ENCODE measurements at places on chromosomes 16 and 17.
A peak's percentile ranks its signal among the peaks of the same experiment; 100 is the strongest.

DNA sequence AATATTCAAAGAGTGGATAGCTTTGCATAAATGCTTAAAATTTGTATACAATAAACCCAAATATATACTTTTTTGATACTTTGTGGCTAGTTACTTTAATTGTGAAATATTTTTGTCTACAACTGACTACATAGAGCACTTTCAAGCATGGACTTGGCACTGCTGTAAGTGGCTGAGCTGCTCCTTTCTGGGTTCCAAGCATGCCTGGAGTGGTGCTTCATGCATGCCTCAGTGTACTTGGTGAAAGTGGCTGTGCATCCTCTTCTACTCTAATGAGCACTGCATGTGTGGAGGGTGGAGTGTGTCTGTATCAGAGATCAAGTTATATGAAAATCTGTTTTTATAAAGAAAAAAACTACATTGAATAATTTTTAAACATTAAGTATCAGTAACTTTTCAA, 94.1 kb downstream of the OMG start:
- DNase-seq: no peak

DNA sequence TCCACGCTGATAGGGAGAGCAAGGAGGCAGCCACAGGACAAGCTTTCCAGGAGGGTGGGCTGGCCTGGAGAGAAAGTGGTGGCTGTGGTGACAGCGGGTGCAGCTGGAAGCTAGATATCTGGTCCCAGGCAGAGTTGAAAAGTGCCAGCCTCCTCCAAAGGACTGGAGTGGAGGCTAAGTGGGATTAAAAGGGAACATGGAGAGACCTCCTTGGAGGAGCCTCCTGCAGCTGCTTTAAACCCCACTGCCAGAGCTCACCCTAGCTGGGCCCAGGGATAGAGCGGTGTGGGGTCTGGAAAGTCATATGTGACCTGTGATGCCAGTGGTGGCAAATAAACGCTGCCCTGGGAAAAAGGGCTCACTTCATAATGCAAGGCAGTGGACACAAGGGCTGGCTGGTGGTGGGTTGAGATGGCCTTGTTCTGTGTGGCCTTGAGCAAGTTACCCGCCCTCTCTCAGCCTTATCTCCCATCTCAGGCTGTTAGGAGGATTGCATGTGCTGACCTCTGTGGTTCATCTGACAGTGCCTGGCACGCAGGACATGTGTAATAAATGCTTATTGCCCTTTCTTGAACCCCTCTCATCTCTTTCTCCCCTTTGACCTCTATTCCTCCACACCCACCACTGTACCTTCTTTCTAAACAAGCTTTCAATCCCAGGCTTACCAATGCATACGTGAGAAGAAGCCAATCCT, 61.0 kb upstream of the LGALS9 start:
- no peak for DNase-seq

DNA sequence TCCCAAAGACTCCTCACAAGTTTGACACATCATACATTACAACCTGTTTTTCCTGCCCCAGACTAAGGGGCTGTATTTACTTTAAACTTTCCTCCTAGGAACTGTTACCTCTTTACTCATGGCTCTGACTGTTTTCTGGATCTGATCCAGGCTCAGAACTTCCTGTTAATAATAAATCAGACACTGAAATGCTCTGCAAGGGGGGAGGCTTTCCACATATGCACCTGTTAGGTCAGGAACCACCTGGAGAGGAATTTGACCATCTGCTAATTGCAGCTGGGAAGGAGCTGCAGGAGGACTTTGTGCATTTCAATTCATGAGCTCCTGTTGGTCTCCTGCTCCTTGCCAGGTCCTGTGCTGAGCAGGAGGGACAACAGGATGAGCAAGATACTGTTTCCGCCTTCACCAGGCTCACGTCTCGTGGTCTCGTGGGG, 476.9 kb upstream of the CDH5 start:
- DNase-seq: peak; percentile 46

DNA sequence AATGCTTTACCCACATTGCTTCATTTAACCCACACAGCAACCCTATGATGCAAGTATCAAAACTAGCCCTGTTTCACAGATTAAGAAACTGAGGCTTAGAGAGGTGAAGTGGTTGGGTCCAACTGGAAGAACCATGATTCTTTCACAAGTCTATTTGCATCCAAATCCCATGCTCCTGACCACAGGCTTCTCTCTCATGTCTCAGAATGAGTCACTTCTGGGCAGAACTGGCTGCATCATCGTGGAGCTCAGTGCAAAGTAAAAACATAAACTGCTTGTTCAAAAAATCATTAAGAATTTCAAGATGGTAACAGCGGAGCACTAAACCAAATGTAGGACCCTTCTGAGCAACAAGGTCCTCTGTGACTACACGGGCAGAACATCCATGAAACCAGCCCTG, 20.2 kb upstream of the CES1 start:
- DNase-seq: no peak

DNA sequence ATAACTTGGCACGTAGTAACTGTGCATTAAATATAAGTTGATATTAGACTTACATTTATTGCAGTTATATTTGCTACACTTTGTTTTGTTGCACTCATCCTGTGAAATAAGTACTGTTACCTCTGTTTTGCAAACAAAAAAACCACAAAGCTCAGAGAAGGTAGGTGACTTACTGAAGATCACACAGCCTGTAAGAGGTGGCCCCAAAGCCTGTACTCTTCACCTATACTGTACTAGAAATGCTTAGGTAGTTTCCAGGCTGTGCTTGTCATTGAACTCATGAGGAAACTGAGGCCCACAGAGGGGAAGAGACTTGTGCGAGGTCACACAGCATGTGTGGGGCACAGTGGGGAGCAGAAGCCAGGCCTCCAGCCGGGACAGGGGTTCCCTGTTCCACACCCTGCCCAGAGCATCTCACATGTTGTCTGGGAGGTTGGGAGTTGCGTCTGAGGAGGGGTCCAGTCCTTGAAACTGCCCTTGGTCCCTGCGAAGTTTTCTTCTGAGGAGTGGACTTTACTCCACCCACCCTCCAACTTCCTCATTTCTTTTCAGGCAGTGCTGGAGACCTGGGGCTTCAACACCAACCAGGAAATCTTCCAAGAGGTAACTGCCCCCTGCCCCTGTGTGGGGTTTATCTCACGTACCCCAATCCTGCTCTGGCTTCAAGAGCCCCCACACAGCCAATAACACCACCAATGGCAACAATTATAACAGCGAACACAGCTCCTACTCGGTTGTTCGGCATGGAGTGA, 13.0 kb downstream of the CETP start:
- DNase-seq: no peak

GRCh38 chr17:38715216-38715943, 10.3 kb downstream of the MLLT6 start:
- no peak for DNase-seq

DNA sequence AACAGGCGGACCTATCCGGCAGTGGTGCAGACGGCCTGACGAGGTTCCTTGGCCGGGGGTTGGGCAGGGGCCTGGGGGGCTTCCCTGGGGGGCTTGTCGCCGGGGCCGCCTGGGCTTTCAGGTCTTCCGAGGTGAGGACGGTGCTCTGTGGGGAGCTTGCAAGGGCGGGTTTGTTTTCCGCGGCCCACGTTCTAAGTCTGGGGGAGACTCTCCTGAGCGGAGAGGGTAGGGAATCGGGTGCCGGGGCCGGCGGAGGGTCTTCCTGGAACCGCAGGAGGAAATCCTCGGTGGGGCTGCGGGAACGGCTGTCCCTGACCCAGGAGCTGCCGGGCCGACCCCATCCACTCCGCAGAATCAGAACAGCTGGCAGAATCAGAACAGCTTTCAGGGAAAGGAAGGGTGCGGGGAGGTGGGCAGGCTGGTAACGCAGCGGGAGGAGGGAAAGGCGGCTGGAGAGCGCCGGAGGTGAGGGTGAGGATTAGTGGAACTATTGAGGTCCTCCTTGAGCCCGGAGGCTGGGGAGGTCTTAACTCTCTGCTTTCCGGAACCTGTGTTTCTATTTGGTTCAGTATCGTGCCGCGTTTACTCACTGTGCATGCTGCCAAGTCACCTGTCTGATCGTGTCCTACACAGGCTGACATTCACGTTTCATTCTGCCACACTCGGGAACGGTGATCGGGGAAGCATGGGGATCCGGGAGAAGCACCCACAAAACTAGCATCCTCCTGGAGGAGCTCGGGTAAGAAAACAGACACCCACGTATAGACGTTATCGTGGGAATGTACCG, 28.9 kb downstream of the CPSF4L start:
- peak; percentile 7 for DNase-seq

DNA sequence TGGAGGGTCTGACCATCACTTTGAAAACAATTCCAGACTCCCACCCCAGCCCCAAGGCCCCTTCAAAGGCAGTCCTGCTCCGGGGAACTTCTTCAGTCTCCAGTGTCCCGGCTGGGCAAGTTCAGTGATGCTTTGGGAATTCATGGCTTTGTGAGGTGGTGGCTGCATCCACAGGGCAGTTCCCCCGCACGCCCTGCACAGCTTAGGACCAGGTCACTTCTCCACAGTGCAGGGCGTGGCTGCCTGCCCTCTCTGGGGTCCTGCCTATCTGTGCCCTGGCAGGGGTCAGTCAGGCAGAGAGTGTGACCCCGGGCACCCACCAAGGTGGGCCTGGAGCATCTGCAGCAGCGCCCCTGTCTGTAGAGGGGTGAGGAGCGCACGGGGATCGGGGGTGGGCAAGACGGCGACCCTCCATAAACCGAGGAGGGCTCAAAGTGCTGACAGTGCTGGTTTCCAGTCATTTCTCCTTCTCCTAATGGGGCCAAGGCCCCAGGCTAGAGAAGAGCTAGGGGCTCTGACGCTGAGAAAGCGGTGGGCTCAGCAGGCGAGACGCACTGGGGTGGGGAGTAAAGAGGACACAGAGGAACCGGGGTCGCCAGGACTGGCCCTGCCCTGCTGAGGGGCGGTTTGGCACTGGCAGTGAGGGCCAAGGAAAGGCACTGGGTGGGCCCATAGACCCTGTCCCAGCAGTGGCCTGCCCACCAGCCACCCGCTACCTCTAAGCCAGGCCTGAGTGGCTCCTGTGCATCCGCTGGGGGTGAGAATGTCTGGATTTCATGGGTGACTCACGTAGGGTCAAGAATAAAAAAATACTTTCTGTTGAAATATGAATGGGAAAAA, 4.2 kb upstream of the ARHGAP27 start:
- no peak for DNase-seq

DNA sequence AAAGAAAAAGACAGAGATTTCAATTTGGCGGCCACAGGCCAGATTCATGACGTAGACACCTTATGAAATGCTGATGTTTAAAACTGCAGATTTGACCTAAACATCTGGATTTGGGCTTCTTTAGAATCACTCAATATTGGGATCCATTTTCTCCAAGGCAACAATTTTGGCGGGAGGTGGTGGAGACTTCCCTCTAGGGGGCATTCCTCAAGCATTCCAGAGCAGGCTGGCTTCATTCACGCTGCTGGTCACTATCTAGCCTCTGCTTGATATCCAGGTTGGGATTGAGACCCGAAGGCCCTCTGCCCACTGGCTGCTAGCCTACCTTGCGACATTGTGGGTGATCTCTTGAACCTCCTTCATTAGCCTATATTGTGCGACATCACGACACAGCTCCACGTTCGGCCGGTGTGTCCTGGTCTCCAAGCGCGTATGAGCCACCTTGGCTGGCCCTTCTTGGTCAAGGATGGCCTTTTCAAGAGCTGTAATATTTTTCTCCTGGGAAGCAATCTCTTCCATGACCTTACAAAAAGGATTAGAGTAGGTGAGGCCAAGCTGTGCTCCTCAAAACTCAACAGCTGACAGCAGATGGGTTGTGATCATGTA, 24.5 kb downstream of the FBXO39 start:
- no peak for DNase-seq

- DNase-seq: no peak
These were observed 122.7 kb downstream of the RGS9 start for GRCh38 chr17:65259696-65260485.

DNA sequence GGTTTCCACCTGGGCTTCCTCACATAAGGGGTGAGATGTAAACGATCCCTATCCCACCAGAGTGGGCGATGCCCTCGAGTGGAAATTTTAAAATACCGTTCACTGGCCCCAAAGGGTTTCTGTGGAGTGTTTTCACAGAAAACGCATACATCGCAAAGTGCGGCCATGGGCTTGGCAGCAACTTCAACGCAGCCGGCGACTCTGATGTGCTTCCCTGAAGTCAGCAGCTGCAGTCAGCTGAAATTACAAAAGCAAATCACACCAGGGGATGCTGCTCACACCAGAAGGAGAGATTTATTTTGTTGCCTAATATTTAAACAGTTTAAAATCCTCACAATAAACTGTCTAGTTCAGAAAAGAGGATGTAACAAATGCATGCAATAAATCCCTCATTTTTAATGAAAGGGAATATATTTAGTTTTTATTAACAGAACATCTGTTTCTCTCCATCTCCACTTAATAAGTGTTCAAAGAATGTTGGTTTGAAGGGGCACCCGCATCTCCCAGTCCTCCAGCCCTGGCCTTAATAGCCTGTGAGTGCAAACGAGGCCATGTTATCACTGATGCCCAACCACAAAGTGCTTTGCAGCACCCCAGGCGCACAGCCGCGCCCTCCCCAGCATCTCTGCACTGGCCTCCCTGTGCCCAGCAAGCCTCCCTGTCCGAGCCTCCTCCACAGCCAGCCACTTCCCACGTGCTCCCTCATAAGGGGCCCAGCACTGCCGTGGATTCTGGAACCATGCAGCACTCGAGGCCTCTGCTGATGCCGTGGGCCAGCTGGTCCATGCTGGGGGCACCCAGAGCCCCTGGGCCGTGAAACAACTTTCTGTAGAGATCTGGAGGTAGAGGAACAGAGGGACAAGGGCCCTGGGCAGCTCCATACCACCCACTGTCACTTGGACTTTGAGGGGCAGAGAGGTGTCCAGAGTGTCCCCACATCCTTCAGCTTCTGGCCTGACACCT, 17.3 kb upstream of the XYLT2 start:
- no peak for DNase-seq

DNA sequence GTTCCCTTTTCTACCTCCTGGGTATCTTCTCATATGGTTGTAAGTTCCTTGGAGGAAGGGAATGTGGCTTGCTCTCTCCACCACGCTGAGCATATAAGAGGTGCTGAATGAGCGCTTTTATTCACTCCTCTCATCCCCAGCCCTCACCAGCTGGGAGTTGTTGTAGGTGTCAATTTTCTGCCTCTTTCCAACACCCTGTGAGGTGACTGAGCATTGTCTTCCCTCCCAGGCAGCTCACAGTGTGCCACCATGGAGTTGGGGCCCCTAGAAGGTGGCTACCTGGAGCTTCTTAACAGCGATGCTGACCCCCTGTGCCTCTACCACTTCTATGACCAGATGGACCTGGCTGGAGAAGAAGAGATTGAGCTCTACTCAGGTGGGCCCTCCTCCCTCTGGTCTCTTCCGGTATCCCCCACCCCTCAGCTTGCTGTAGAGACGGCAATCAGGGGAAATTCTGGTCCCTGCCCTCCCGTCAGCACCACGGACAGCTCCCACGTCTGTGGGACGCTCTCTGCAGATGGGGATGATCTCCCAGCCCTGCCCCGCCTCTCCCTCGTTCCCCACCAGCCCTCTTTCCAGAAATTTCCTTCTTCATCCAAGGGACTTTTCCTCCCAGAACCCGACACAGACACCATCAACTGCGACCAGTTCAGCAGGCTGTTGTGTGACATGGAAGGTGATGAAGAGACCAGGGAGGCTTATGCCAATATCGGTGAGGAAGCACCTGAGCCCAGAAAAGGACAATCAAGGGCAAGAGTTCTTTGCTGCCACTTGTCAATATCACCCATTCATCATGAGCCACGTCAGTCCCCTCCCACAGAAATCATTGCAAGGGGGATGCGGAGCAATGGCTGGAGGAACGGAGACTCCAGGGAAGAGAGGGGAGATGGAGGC, 18.3 kb downstream of the CIITA start:
- no peak for DNase-seq
